Cerebellar nuclear complex (tissue), 1 donor: ENCODE measurements at places on chromosomes 6 and 20.

- no peak for DNase-seq
Measured at GRCh38 chr6:106913676-106914280, 60.8 kb downstream of the CD24 start.

DNA sequence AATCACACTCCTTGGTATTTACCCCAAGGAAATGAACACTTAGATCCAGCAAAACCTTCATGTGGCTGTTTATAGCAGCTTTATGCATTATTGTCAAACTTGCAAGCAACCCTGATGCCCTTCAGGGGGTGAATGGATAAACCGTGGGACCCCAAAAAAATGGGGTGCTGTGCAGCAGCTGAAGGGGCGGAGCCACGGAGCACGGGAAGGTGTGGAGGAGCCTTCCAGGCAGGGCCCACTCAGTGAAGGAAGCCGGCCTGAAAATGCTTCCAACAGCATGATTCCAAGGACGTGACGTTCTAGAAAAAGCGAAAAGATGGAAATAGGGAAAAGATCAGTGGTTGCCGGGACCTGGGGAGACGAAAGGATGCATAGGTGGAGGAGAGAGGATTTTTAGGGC lies 25.6 kb upstream of the FRMD1 start:
- DNase-seq, result no peak

- no peak for DNase-seq
Measured at GRCh38 chr6:75344455-75344854, 59.9 kb upstream of the TMEM30A start.

DNA sequence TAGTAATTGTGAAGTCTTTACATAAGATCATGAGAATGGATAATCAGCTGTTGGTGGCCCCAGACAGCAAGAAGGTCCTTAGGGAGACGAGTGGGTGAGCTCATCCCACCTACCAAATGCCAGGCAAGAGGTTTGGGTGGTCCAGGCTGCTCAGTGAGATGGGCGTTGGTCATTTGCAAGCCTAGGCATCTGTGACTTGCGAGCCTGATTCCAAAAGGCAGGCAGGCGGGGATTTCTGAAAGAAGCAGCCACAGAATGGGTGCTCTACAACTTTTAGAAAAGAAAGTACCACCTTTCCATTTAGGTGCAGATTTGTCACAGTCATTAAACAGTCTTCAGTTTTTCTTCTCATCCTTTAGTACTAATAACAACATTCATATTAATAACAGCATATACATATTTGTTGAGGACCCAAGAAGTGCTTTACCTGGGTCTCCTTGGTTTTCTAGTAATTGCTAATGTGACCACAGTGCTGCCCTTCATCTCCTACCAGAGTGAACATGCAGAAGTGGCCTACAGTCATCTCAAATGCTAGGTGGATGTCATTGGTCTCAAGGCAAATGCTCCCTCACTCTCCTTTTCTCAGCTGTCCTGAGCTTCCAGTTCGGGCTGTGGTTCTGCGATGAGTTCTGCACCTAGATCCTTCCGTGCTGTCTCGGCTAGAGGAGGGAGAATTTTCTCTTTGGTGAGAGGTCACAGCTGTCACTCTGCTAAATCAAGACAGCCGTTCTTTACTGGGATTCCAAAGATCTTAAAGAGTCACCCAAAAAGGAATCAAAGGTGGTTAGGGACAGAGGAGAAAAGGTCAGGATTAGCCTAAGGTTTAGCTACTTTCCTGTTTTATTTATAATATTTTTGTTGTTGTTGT lies 2.7 kb downstream of the WRNIP1 start:
- DNase-seq, result no peak

- no peak for DNase-seq
Measured at GRCh38 chr20:19858466-19859371, 100.7 kb downstream of the RIN2 start.

GRCh38 chr20:61918548-61918947 lies 147.1 kb downstream of the TAF4 start:
- DNase-seq, result no peak

- DNase-seq, result no peak
Measured at GRCh38 chr20:62688855-62689460, 19.7 kb upstream of the NTSR1 start.

GRCh38 chr20:46227272-46227767 lies 81.0 kb downstream of the CDH22 start:
- DNase-seq, result no peak

- no peak for DNase-seq
Measured at GRCh38 chr6:36865835-36866234, 8.8 kb downstream of the PPIL1 start.

DNA sequence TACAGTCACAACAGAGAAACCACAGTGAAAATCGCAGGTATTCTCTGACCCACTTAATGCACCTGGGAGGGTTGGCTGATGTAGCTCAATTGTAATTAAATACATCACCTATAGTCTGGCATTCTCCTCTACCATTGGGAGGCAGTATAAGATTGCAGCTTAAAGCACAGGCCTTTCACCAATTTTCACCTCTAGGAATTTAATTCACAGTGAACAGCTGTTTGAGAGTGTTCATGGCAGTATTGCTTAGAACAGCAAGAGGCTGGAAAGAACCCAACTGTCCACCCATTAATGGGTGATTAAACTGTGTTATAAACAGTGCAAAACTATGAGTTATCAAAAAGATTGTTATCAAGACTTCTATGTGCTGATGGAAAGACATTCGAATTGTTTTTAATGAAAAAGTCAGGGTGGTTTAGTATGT lies 2.0 kb downstream of the EDEM2 start:
- peak; percentile 32 for DNase-seq
